ENCODE measurements at places on chromosomes 1 and 21. TPM values are rescaled to one million over a fixed set of nuclear protein-coding genes. Genes with fewer than 3 reads are reported as not detected.

The COA6 gene
- total RNA-seq: 28.5 TPM

The C1orf185 gene
- not detected for total RNA-seq

The APH1A gene
- total RNA-seq: 105 TPM

The CD84 gene
- total RNA-seq: not detected

The HES5 gene
- total RNA-seq: not detected

The TMIGD3 gene
- not detected for total RNA-seq

The OLFML2B gene
- 7.1 TPM for total RNA-seq

The BEND5 gene
- not detected for total RNA-seq

The CXADR gene
- total RNA-seq: 1.2 TPM

The LRRIQ3 gene
- 0.83 TPM for total RNA-seq

The MATN1 gene
- total RNA-seq: 0.33 TPM

The SAMD13 gene
- 1.2 TPM for total RNA-seq

The ACKR1 gene
- total RNA-seq: not detected

The NUP210L gene
- 0.15 TPM for total RNA-seq

The DEPDC1 gene
- 35.5 TPM for total RNA-seq

The RXFP4 gene
- not detected for total RNA-seq

The MNDA gene
- not detected for total RNA-seq

The BSND gene
- not detected for total RNA-seq

The IFNGR2 gene
- 44.8 TPM for total RNA-seq
